ENCODE measurements at places on chromosomes 13 and 19.

GRCh38 chr19:35143231-35143715 is at the start of gene FXYD7:
Gene FXYD7, plus strand, starts transcription at chr19:35143255. Its CDS starts 79 bp downstream, at chr19:35143334.
- no peak for DNase-seq

DNA sequence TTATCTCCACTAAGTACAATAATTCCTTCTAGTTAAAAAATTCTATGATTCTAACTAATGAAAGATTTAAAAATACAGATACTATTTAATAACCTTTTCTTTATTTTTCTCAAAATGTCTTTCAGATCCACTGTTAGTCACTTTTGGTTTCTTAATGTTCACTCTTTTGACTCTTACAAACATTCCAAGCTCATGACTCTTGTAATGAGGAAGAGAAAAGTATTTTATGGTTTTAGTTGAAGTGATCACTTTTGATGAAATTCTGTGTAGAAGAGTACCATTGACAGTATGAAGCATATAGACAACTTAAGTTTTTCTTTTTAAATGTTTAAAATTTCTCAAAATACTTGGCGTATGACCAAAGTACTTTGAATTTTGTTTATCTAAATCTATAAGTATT is 27.8 kb downstream of the COG3 start:
- DNase-seq, result no peak

GRCh38 chr19:4774136-4774535 is 17.4 kb upstream of the FEM1A start:
- DNase-seq, result no peak

DNA sequence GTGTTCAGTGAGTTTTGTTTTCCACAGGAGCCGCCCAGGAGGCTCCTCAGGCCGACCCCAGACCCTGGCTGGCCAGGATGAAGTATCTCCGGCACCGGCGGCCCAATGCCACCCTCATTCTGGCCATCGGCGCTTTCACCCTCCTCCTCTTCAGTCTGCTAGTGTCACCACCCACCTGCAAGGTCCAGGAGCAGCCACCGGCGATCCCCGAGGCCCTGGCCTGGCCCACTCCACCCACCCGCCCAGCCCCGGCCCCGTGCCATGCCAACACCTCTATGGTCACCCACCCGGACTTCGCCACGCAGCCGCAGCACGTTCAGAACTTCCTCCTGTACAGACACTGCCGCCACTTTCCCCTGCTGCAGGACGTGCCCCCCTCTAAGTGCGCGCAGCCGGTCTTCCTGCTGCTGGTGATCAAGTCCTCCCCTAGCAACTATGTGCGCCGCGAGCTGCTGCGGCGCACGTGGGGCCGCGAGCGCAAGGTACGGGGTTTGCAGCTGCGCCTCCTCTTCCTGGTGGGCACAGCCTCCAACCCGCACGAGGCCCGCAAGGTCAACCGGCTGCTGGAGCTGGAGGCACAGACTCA is 12.9 kb downstream of the B3GNT3 start:
- DNase-seq, result no peak

GRCh38 chr13:113116206-113116800 is 6.3 kb upstream of the F10 start:
- DNase-seq, result no peak

DNA sequence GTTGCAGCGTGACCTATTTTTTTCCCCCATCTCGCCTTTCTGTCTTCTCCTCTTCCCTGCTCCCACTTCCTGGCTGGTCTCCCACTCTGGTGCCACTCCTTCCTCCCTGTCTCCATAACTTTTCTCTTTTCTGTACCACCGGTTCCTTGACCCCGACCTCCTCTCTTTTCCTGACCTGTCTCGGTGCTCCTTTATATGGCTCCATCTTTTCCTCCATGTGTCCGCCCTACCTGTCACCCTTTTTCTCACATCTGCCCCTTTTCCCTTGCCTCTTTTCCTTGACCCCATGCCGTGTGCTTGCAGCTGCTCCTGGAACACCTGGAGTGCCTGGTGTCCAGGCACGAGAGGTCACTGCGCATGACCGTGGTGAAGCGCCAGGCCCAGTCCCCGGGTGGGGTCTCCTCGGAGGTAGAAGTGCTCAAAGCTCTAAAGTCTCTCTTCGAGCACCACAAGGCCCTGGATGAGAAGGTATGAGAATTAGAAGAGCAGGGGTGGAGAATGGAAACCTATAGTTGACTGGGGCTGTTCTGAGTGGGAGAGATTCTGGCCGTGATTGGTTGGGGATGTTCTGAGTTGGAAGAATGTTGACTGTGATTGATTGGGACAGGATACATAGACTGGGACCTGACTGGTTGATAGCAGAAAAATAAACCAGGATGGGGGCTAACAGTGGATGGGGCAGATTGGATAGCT is 9.3 kb downstream of the PPFIA3 start:
- DNase-seq, result no peak

DNA sequence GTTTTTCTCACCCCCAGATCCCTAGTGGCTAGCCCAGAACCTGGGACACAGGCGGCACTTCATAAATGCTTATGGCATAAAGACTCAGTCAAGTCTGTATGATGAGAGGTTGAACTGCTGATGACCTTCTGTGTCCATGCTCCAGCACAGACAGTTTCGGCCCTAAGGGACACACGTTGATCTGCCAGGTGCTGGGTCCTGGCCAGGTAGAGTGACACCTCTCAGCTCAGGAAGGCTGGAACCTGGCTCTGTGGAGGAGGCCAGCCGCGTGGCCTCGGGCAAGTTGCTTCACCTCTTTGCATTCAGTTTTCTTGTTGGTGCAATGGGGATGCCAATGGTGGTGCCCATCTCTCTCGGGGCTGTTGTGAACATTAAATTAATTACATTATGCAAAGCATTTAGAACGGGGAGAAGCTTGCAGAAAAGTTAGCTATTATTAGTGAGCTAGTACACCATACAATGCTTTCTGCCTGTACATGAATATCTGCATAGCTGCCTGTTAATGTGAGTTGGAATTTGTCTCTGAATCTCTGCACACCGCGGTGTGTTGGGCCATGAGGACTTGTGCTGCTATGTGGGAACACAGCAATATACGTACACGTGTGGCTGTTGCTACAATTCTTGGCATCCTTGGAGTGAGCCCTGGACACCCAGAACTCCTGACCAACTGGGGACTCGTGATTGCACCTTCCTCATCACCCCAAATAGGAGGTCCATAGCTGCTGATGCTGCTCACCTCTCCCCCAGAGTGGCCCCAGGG is 8.4 kb downstream of the GADD45B start:
- no peak for DNase-seq

- no peak for DNase-seq
These were observed 379 bp upstream of the ZNF470 start for GRCh38 chr19:56566904-56567273.

- DNase-seq, result no peak
These were observed 200.4 kb upstream of the IPO5 start for GRCh38 chr13:97752961-97753668.

GRCh38 chr13:89752394-89752793 is 1595.1 kb upstream of the MIR17HG start:
- no peak for DNase-seq

GRCh38 chr13:86559901-86560300 is 760.7 kb upstream of the SLITRK6 start:
- DNase-seq, result peak; percentile 44

DNA sequence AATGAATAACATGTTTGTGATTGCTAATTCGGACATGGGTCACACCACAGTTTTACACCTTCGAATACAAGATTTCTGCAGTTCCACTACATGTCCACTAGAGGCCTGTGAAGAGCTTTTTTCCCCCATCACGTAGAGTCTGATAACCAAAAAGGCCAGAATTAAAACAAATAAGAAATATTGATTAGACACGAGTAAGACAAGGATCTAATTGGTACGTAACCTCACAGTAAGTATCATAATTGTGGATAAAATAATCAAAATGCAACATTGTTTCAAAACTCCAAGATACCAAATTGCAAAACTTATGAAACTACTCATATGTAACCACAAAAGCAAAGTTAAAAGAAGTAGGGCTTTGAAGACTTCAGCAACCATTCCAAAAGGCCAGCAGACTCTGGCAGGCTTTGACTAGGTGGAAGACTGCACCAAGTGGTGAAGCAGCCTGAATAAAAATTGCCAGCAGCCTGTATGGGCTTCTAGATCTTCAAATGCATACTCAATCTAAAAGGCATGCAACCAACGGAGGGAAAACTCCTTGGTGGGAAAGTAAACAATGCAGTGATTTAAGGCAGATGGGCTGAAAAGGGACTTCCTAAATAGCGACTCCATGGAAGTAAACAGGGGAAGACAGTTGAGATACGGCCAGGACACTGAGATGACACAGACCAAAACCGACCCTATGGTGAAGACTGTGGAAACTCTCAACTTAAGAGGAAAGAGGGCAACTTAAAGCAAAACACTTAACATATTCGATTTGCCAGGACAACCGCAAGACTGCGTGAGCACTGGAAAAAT is 56.7 kb downstream of the STARD13 start:
- DNase-seq, result no peak

DNA sequence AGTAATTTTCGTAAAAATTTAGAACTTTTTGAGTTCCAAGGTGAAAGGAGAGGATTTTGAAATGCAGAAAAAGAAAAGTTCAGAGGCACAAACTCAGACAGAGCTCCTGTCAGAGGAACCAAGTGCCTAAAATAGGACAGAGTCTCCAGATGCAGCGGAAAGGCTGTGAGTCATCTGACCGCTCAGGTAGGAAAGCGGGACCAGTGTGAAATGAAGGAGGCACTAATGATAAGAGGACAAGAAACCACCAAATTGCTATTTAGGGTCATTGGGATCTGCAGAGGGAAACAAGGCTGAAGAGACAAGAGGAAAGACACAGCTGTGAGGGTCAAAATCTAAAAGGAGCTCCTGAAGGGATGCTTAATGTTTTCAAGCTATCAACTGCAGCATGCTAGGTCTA is 34.9 kb downstream of the IRS2 start:
- no peak for DNase-seq

GRCh38 chr19:6076675-6077463 is 33.4 kb downstream of the RFX2 start:
- DNase-seq, result no peak

- DNase-seq, result no peak
These were observed 511.8 kb upstream of the SLITRK1 start for GRCh38 chr13:84393981-84394625.

GRCh38 chr19:53874606-53874990 is 6.9 kb downstream of the MYADM start:
- no peak for DNase-seq

GRCh38 chr13:111115061-111115964 is at the start of gene ARHGEF7:
Gene ARHGEF7, plus strand, starts transcription at chr13:111115310. Its CDS starts 217 bp downstream, at chr13:111115527.
- no peak for DNase-seq

GRCh38 chr13:72379581-72379980 is 347.8 kb downstream of the MZT1 start:
- DNase-seq, result no peak

GRCh38 chr13:67147342-67148133 is 82.6 kb downstream of the PCDH9 start:
- no peak for DNase-seq

DNA sequence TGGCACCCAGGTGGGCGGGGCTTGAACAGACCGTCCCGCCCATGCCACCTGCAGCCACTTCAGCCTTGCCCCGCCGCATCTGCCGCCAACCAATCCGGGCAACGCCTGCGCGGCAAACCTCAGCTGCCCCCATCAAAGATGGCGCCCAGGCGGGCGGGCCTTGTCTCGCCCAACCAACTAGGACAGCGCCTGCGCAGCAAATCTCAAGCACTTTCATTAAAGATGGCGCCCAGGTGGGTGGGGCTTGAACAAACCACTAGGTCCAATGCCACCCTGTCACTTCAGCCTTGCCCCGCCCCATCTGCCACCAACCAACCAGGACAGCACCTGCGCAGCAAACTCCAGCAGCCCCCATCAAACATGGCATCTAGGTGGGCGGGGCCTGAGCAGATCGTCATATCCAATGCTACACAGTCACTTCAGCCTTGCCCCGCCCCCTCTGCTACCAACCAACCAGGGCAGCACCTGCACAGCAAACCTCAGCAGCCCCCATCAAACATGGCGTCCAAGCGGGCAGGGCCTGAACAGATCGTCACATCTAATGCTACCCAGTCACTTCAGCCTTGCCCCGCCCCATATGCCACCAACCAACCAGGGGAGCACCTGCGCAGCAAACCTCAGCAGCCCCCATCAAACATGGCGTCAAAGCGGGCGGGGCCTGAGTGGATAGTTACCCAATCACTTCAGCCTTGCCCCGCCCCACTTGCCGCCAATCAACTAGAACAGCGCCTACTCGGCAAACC is 1.4 kb downstream of the PEG3 start:
- no peak for DNase-seq

DNA sequence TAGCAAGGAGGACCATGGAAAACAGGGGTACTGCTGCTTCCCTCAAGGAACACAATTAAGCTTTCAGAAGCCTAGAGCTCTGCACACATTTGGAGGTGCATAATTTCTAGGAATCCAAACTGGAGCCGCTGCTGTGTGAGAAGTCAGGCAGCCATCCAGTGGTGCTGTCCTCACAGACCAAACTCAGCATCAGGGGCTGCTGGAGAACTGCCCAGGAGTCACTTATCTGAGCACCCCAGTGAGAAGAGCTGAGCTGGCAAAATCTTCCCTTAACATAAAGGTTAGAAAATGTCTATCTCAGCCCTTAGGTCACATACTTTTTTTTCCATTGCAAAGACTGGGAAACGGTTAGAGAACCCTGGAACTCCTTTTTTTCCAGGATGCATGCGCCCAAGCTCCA is 72.8 kb downstream of the ATP7B start:
- DNase-seq, result no peak

GRCh38 chr19:37251308-37252229 is 33.6 kb downstream of the ZNF383 start:
- DNase-seq, result peak; percentile 99

- no peak for DNase-seq
These were observed 86.5 kb downstream of the IPO5 start for GRCh38 chr13:98039964-98040363.

DNA sequence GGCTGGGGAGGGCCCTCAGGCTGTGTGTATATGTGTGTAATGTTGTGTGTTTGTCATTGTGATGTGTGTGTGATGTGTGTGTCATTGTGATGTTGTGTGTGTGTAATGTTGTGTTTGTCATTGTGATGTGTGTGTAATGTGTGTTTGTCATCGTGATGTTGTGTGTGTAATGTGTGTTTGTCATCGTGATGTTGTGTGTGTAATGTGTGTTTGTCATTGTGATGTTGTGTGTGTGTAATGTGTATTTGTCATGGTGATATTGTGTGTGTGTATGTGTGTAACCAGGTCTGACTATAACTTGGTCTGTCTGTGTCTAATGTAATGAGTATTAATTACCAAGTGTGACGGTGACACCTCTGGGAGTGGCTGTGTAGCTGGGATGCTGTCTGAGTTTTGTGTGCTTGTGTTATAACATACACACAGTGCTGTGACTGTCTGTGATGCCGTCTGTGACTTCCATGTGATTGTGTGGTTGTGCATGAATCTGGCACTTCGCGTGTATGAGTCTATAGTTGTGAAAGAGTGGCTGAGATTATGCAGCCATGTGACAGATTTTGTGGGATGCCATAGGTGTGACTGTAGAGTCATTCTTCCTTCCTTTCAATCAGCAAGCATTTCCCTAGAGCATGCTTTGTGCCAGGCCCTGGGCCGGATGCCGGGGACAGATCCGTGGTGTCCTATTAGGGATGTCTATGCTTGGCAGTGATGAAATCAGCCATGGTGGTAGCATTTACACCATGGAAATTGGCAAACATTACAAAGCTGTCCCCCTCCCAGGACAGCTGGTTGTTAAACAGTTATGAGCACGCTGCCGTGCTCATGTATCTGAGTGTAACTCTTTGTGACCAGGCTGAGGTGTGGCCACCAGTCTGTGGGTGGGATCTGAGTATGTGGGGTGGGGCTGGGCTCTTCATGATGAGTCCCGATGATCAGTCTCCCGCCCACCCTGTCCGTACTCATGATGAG is 6.4 kb downstream of the TNFSF14 start:
- no peak for DNase-seq
